ENCODE measurements at places on chromosomes 12 and 14. TPM values are rescaled to one million over a fixed set of nuclear protein-coding genes. Genes with fewer than 3 reads are reported as not detected.

Gene TESPA1
- 1.1 TPM for total RNA-seq

Gene TAS2R20
- total RNA-seq, result not detected

Gene NELL2
- total RNA-seq, result 19.9 TPM

Gene SERPINA3
- total RNA-seq, result not detected

Gene GPX2
- total RNA-seq, result not detected

Gene GUCY2C
- total RNA-seq, result not detected

Gene RFC5
- total RNA-seq, result 57.0 TPM

Gene ADAMTS20
- not detected for total RNA-seq

Gene HNRNPC
- total RNA-seq, result 1,331 TPM

Gene GLRX5
- total RNA-seq, result 90.1 TPM

Gene LRTM2
- total RNA-seq, result not detected

- no peak for DNase-seq
Observed at GRCh38 chr12:121961195-121961879, 42.9 kb downstream of the CFAP251 start.

DNA sequence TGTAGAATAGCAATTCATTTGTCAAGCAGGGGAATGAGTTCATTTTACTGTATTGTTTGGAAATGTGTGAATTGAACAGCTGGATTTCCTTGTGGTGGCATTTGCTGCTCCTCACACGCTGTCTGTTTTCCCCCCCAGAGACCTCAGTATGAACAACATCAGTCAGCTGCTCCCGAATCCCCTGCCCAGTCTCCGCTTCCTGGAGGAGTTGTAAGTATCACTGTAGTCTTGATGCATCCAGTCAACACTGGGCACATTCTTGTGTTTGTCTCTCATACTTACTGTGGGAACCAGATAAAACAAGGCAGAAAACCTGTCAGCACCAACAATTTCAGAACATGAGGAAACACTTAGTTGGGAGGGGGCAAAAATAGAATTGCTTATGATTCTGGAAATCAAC is 64.9 kb downstream of the LGR5 start:
- DNase-seq, result no peak

DNA sequence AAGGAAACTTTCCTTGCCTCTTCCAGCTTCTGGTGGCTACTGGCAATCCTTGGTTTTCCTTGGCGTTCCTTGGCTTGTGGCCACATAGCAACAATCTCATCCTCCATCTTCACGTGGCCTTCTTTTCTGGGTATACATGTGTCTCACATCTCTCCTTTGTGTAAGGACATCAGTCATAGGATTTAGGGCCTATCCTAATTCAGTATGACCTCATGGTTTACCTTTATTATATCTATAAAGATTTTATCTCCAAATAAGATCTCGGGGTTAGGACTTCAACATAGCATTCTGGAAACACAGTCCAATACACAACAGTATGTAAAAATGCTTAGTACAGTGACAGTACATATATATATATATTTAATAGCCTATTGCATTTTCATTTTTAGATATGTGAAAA is 58.4 kb upstream of the LRIG3 start:
- DNase-seq, result no peak

GRCh38 chr12:47887529-47887928 is 17.3 kb downstream of the VDR start:
- DNase-seq, result no peak

DNA sequence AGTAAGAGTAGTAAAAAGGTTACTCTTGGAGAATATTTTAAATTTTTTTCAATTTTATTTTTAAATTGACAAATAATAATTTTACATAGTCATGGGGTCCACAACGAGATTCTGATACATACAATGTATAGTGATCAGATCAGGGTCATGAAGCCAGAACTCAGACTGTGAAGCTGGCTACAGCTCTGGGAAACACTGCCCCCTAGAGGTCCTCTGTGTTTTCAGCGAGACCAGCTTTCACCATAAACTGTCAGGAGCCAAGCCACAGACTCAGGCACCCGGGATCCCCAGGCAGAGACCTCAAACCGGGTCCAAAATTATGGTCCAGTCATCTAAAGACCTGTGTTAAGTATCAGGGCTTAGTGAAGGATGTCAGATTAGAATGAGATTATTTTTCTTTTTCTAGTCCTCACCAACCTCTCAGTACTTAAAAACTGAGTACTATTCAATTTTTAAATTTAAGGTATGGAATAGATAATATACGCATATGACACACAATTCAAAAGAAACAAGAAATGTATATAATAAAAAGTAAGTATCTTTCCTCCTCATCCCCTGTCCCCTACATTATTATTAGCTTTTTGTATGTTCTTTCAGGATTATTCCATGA is 397.1 kb downstream of the MDGA2 start:
- peak; percentile 15 for DNase-seq

GRCh38 chr12:62588916-62589315 is 122.3 kb downstream of the MON2 start:
- no peak for DNase-seq

GRCh38 chr12:6925540-6926279 is 2.0 kb upstream of the ATN1 start:
- DNase-seq, result peak; percentile 91

GRCh38 chr12:115413626-115414025 is 729.7 kb upstream of the TBX3 start:
- DNase-seq, result no peak

DNA sequence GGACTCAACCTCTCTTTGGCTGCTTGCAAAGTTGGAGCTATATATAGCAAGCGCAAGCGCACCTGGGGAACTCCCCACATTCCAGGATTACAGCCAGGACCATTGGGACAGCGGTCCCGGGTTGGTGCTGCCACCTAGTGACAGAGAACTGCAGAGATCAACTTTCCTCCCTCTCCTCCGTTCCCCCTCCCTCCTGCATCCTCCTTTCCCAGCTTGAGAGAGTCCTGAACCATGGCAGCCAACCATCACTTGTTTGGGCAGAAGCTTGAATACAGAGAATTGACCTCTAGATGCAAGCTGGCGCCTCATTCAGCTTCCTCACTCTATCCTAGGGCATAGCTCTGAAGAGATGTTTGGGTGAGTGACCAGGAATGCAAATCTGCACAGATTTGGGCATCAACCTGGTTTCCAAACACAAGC is 17.4 kb upstream of the FLVCR2 start:
- DNase-seq, result peak; percentile 86

- no peak for DNase-seq
Observed at GRCh38 chr12:111904446-111904975, 62.5 kb downstream of the MAPKAPK5 start.

DNA sequence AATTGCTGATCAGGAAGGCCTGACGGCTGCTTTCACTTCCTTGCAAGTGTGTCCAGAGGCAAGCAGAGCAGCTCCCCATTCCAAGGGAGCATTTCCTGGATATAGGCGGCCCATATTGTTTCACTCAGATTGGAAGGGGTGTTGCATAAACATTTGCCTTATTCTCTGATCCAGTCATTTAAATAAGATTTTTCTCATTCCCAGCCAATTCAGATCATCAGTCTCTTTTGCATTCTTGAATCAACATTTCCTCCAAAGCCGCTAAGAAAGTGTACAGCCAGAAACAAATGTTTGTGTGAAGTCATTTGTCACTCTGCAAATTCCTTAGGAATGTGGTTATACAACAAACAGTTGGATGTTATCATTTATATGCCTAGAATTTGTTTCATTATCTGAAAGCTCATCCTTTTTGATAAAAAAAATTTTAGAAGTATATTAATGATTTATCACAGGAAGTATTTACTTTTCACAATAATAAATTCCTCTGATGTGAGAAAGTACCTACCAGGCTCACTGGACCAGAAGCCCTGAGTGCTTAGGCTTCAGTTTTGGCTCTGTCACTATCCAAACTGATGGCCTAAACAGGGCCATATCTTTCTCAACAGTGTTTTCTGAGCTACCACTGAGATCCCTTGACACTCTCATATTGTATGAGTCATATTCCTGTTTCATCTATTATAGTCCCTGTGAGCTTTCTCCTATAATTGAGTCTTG is 379.6 kb downstream of the CCDC91 start:
- no peak for DNase-seq

GRCh38 chr14:68089146-68089731 is 269.7 kb downstream of the RAD51B start:
- DNase-seq, result peak; percentile 90

- peak; percentile 52 for DNase-seq
Observed at GRCh38 chr14:93655078-93655750, 133.1 kb downstream of the PRIMA1 start.

GRCh38 chr12:18620986-18621385 is 116.8 kb downstream of the PLCZ1 start:
- no peak for DNase-seq

DNA sequence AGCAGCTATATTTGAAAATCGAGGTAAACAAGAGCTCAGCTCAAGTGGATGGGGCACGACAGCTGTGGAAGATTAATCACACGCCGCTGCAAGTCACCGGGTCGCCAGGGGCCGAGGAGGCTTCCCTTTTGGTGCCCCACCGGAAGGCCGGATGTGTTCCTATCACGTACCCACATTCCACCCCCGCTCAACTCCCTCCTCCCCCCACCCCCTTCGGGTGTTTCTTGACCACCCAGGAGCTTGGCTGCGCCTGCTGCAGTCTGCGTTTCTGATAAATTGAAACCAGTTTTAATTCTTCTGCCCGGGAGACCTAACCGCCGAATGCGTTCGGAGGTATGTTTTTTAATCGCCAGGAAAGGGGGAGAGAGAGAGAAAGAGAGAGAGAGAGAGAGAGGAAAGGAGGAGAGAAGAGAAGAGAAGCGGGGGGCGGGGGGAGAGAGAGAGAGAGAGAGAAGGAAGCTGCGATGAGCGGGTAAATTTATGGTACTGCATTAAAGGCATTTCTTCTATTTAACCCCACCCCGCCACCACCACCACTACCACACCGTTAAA is 1.8 kb downstream of the SLC8A3 start:
- peak; percentile 67 for DNase-seq

DNA sequence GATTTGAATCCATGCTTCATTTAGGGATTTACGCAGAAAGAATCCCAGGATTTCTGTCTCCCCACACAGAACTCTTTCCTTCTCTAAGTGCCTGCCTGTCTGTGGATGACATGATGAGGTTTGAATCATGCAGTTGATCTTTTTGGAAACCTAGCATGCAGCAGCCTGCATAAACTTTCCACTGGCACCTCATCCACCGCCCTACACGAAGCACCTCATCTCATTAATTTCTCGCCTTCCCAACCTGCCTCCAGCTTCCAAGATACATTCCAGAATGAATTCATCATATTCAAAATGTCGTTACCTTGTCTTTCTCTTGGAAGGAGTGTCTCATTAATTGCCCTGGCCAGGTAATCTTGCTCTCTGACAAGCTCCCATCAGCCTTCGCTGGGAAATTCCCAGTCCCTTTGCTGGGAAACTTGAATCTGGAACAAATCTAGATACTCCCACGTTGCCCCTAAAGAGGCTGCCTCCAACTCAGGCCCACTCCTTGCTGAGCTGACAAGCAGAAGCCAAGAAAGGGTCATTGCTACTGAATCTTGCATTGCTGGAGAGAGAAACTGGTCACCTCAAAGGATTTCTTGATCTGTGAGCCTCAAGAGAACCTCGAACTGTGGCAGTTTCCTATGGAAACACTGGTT is 48.2 kb downstream of the SERPINA3 start:
- no peak for DNase-seq

- no peak for DNase-seq
Observed at GRCh38 chr12:59980476-59980875, 384.6 kb downstream of the SLC16A7 start.

- no peak for DNase-seq
Observed at GRCh38 chr12:62285284-62285683, 25.1 kb downstream of the USP15 start.

GRCh38 chr14:74400919-74401503 is 25.0 kb downstream of the SYNDIG1L start:
- no peak for DNase-seq

DNA sequence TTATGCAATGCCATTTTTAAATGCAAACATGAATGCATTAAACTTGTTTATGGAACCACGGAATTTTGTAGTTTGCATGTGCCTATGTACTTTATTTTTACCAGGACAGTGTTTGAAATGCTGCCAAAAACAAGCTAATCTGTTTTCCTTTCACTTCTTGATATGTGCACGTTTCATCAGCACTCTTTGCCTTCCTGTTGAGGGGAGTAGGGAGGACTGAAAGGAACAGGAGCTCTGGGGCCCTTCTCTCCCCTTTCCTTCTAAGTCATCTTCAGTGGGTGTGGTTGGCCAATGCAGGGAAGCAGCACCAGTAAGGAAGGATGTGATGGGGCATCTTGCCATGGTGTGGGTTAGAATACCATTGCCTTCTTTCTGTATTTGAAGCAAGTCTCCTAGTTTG is 12.1 kb upstream of the PPP4R4 start:
- no peak for DNase-seq

GRCh38 chr14:51879170-51879569 is 18.8 kb downstream of the GNG2 start:
- DNase-seq, result no peak

DNA sequence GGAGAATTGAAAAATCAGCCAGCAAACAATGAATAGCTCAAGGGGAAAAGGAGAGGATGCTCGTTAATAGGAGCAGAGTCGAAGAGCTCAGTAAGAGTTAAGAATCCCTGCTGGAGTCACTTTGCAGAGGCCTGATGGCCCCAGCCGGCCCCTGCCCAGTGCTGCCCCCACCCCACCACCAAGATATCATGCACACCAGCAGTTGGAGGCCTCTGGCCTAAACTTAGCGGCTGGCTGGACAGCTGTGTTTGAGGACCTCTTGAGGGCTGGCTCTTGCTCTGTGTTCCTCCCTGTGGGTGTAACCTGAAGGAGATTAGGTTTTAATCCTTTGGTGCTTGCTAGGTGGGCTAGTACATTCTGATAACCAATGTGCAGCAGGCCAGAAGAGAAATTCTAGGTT is 142.0 kb downstream of the PLXNC1 start:
- DNase-seq, result no peak

- DNase-seq, result no peak
Observed at GRCh38 chr12:542395-543113, 82.8 kb downstream of the B4GALNT3 start.

- no peak for DNase-seq
Observed at GRCh38 chr14:88872976-88873375, 48.5 kb downstream of the TTC8 start.

DNA sequence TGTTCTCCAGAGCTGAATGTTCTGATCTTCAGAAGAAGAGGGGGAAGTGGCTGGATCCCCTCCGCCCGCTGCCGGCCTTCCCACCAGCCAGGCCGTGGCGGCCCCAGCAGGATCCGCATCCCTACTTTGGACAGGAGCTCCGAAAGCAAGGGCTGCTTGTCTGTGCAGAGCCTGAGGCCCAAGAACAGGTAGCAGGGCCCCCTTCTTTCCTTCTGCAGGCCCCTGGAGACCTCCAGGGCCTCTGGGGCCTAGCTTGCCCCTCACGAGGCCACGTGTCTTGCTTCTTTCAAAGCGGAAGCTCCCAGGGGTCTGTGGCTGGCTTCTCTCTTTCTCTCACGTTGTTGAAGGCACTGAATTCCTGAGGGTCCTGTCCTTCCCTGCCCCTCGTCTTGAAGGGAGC is 13.2 kb downstream of the PGF start:
- no peak for DNase-seq

- no peak for DNase-seq
Observed at GRCh38 chr12:82554529-82554928, 132.2 kb upstream of the TMTC2 start.
